ENCODE measurements at places on chromosomes 1 and 21. TPM values are rescaled to one million over a fixed set of nuclear protein-coding genes. Genes with fewer than 3 reads are reported as not detected.

- no peak for DNase-seq
These were observed 36.1 kb upstream of the IVNS1ABP start for GRCh38 chr1:185353124-185353523.

Gene DPT
- not detected for polyA plus RNA-seq

DNA sequence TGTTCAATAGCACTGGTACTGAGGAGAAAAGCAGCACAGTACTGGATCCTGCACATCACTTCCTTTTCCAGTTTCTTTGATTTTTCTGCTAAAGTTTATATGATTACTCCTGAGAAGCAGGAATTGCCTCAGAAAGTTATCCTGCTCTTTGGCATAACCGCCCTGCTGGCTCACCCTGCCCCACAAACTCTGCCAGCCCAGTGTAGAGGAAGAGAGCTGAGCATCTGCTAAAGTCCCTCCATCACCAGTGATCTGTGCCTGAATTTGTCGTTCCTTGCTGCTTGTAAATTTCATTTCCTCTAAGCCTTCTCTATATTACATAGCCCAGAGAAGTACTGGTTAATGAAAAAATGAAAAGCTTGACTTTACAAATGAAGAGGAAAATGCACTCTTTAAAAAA, 87.0 kb upstream of the C1orf21 start:
- no peak for DNase-seq

- DNase-seq, result no peak
These were observed 2.8 kb upstream of the CAPZB start for GRCh38 chr1:19488136-19488535.

DNA sequence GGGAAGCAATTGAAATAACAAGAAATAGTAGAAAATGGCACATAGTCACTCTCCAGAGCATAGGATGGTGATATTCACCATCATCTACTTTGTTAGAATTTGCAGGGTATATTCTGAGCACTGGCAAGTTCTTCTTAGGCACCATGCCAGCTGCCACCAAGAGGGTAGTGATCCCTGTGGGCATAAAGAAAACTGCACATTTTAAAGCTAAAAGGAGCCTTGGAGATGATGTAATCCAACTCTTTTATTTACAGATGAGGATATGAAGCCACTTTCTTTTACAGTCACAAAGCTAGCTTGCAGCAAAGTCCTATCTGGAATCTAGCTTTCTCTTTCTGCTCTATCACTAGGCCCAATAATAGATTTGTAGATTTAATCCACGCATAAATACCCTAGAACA, 69.0 kb downstream of the PTGER3 start:
- no peak for DNase-seq

GRCh38 chr1:45037456-45037855, 25.4 kb downstream of the UROD start:
- peak; percentile 9 for DNase-seq

DNA sequence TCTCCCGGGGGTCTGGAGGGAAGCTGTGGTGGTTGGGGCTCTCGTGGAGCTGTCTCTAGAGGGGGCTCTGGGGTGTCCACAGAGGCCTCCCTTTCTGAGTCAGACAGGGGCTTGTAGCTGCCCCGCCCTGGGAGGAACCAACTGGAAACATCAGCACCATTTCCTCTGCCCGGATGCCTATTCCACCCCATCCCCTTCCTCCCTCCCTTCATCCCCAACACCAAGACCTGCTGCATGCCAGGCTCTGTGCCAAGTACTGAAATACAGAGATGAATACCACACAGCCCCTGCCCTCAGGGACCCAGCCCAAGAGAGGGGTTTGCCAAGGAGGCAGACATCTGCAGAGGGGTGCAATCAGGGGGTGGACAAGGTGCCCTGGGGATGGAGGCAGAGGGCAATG, 125.6 kb upstream of the ADAR start:
- DNase-seq, result no peak

GRCh38 chr1:13517193-13517812, 3.5 kb upstream of the LRRC38 start:
- peak; percentile 11 for DNase-seq

GRCh38 chr1:66503841-66504470, 30.0 kb upstream of the SGIP1 start:
- DNase-seq, result peak; percentile 66

DNA sequence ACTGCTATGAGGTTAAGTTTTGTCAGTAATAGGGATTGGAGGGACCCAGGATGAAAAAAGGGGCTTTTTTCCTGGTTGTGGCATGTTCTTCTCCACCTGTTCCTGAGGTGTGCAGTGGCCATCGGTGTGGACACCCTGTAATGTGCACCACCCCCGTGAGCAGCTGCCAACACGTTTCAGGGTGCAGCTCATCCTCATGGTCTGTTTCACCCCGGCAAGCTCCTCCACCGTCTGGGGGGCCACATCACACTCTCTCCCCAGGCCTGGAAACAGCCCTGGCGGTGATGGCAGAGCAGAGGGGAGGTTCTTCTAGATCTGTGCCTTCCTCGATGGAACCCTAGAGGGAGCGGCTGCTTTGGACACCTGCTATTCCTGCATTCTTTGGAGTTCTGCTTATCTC, 435.4 kb downstream of the MATN1 start:
- DNase-seq, result no peak

DNA sequence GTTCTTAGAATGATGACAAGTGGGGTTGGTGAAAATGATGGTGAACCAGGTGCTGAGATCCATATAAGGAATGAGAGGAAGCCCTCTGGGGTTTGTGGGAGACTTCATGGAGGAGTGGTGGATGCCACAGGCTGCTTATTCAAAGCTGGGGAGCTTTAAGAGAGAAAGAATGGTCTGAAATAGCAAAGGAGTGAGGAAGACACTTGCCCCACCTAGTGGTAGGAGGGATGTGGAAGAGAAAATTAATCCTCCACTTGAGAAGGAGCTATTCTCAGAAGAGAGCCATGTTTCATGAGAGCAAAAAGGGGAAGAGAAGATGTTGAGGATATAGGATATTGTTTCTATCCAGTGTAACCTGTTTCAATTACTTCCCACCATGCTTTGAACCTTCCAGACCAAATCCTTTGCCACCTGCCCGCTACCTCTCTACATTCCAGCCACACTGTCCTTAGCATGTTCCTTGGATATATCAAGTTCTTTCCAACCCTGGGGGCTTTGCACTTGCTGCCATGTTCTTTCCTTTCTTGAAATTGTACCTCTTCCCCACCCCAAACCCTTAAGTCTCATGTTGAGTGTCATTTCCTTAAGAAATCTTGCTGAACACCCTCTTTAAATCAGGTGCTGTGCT, 19.6 kb upstream of the ZNF648 start:
- DNase-seq, result peak; percentile 48

- no peak for DNase-seq
These were observed 26.6 kb downstream of the SDE2 start for GRCh38 chr1:225972344-225973152.

Gene B4GALT2
- 35.8 TPM for polyA plus RNA-seq

DNA sequence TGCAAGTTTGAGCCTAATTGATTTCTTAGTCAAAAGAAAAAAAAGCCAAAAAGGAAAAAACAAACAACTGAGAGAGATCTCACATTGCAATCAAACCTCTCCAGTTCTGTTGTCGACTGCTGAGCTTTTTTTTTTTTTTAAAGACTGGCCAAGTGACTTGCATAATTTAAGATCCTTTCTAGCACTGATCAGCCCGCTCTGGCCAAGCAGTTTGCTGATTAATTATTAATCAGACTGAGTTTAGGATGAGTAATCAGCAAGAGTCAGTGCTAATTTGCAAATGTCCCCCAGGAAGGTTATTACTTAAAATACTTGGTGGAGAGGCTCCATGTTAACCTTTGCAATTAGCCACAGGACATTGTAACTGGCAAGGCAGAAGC, 39.3 kb downstream of the HMGB4 start:
- DNase-seq, result no peak

Gene FAM20B
- 25.3 TPM for polyA plus RNA-seq

DNA sequence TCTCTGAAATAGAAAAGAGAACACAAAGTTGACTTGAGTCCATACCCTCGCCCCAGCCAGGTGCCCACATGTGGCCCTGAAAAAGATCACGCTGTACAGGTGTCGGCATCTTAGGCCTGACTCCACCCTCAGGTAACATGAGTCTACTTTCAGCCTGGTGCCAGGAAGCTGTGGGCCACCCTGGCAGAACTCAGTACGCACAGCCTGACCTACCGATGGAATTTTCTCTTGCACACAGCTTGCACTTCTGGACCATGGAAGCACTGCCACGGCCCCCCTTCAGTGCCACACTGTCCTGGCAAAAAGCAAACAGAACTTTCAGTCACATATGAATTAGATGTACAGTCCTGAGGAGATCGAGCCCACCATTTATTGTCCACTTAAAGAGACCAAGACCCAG, 2.2 kb downstream of the CZIB start:
- DNase-seq, result no peak

DNA sequence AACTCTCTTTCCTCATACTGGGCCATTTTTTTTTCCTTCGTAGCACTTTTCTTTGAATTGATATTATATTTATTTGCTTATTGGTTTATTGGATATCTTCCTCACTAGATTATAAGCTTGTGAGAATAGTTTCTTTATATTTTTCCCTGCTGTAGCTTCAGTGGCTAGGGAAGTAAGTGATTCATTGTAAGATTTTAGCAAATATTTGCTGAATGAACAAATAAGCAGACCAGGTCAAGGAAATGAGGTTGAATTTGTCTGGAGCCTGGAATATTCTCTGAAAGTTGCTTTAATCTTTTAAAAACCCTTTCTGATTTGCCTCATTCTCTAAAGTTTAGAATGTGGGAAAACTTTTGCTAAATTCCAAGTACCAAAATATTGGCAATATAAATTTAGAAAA, 80.2 kb downstream of the RABGAP1L start:
- DNase-seq, result no peak

DNA sequence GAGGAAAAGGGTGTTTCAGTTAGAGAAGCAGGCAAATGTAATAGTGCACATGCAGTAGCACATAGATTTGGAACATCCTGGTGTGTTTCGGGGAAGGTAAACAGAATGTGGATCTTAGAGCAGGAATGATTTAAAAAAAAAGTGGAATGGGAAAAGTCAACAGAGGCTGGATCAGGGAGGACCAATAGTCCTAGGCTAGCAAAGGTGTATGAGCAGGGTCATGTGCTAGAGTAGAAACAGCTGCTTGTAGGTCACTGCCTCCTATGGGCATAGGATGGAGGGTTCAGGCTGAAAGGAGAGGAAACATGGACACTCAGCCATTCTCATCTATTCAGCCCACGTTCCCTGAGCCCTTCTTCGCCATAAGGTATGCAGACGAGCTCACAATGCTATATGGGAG, 3.7 kb upstream of the KPNA6 start:
- no peak for DNase-seq

GRCh38 chr1:60809204-60809980, 273.0 kb upstream of the NFIA start:
- DNase-seq, result no peak

DNA sequence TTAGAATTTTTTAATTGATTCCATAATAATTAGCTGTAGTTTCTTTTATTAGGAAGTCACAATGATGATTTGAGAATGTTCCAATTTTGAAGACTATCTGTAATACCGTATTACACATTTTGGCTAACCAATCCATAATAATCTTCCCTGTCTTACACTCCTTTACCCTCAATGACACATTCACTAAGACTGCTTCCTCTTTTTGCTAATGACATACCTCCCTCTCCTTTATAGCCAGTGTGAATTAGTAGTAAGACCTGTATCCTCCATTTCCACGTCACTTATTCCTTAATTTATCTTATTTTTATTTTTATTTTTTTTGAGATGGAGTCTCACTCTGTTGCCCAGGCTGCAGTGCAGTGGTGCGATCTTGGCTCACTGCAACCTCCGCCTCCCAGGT, 10.1 kb downstream of the KDM1A start:
- no peak for DNase-seq

DNA sequence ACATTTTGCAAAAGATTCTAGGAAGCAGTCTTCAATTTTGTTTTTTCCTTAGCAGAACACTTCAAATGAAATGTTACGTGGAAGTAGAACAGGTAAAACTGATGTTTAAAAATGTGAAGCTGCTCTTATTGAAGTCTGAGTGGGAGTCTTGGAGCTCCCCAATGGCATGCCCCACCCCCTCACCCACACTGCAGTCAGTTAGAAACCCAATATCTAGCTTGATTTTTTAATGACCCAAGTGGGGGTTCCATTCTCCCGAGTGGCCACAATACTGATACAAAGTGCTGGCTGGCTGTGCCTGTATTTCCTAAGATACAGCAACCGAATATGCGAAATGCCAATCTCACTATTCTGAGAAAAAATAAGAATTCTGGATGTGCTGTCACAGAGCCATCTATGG, 31.3 kb downstream of the GPR3 start:
- no peak for DNase-seq

DNA sequence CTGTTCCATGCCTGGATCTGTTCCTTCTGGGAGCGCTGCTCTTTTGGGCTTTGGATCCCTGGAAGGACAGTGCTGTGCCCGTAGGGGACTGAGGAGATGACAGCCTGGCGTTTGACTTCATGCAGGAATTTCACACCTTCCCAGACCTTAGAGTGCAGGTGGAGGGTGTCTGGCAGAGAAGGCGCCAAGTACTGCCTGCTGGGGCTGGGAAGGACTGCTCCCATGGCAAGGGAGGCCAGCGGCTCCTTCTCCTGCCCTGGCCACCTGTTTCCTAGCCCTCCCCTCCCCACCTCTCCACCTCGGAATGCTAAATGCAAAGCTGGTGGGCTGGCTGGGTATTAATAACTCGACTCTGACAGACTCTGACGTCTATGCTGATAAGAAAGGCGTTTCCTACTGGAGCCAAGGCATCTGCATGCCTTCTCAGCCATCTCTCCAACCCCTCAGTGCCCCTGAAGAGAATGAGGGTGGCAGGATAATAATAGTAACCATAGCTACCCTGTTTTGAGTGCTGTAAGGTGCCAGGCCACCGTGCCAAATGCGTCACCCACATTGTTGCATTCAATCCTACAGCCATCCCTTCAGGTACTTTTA, 17.5 kb upstream of the PDIK1L start:
- DNase-seq, result no peak

DNA sequence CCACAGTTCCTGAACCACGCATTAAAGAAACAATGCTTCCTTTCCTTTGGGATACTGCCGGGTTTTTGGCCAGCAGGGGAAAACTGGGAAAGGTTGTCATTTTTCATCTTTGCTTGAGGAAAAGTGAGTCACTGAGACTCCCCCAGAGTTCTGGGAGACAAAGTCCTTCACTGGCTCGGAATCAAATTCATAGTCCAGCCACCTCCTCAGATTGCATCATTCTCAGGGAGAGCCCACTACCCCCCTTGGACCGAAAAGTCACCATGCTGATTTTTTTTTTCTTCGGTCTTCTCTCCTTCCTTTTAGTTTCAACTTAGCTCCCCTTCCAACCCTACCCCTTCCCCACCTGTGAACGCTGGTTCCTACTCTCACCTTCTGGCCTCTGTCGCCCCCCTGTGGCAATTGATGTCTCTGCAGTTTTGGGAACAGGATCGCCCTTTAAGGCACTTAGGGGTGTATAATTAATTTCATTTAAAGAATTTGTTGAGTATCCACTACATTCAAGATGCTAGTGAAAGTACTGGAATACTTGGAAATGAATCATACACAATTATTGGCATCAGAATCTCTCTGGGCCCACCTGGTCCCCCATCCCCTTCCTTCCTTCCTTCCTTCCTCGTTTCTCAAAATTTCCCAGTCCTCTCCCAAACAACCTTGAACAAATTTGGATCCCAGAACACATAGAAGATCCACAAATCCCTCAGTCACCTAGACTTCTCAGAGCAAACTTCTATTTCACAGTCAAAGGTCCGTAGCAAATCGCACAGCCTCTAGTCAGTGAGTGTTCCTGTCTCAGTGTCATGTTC, 6.9 kb downstream of the ACKR1 start:
- DNase-seq, result no peak

Gene OR2L5
- not detected for polyA plus RNA-seq

Gene FMN2
- 4.2 TPM for polyA plus RNA-seq

GRCh38 chr1:2823921-2824610, 22.6 kb upstream of the TTC34 start:
- DNase-seq, result no peak

Gene OR2T33
- not detected for polyA plus RNA-seq

GRCh38 chr1:4380564-4381168, 273.7 kb upstream of the AJAP1 start:
- DNase-seq, result peak; percentile 86

All from A549 (cell line).